SJCRH30 (cell line): ENCODE measurements at places on chromosomes 11 and 22. TPM values are rescaled to one million over a fixed set of nuclear protein-coding genes. Genes with fewer than 3 reads are reported as not detected.

- H3K27me3 ChIP-seq = no peaks in the 10 kb centered on the region
- H3K4me1 ChIP-seq = no peaks in the 10 kb centered on the region
- H3K4me3 ChIP-seq = no peak overlapping the region
- H3K36me3 ChIP-seq = no peaks in the 10 kb centered on the region
Measured at GRCh38 chr11:74559110-74559933, 33.1 kb upstream of the POLD3 start.

DNA sequence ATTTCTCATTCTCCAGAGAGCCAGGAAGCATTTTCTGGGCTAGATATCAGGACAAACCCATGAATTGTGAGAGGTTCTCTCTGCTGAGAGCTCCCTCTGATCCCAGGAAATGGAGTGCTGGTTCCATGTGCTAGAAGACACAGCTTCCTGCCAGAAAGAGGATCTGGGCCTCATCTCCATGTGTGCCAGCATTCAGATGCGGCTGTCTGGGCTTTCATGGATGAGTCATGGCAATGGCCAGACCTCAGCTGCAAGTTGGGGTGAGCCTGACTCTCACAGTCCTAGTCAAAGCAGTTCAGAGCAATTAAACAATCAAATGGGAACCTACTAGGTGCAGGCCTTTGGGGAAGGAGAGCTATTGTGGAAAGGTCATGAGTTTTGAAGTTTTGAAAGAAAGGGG lies 82.3 kb upstream of the EED start:
- peak overlapping the region; percentile 65 for H3K27ac ChIP-seq
- peak; percentile 83 for DNase-seq
- no peak overlapping the region for H3K4me3 ChIP-seq
- H3K4me1 ChIP-seq = peaks cover 48% of the 10 kb centered on the region

- H3K4me3 ChIP-seq = no peak overlapping the region
- peak; percentile 63 for DNase-seq
- no peak overlapping the region for H3K27ac ChIP-seq
- H3K36me3 ChIP-seq = no peaks in the 10 kb centered on the region
- peaks cover 13% of the 10 kb centered on the region for H3K4me1 ChIP-seq
Measured at GRCh38 chr11:304915-305843, 2.4 kb upstream of the IFITM2 start.

- no peaks in the 10 kb centered on the region for H3K4me1 ChIP-seq
- no peak overlapping the region for H3K27ac ChIP-seq
- no peaks in the 10 kb centered on the region for H3K27me3 ChIP-seq
- no peaks in the 10 kb centered on the region for H3K36me3 ChIP-seq
- no peak overlapping the region for H3K4me3 ChIP-seq
Measured at GRCh38 chr11:104191124-104191523, 27.2 kb upstream of the PDGFD start.

DNA sequence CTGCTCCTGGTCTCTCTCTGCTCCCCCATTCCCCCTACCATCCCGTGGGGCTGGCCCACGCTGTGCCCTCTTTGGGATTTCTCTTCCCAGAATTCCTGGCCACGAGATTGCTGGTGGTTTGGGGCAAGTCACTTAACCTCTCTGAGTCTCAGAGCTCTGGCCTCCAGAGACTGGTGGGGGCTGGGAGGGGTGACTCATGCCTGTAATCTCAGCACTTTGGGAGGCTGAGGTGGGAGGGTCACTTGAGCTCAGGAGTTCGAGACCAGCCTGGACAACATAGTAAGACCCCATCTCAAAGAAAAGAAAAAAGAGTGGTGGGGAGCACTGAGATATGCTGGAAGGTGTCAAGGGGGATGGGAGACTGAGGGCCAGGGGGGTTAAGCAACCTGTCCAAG lies 18.3 kb downstream of the OTUB1 start:
- H3K4me1 ChIP-seq = peaks cover 41% of the 10 kb centered on the region
- no peak for DNase-seq
- H3K27ac ChIP-seq = peak overlapping the region; percentile 32
- H3K27me3 ChIP-seq = no peaks in the 10 kb centered on the region
- H3K36me3 ChIP-seq = peaks cover 5% of the 10 kb centered on the region; the same call in 1 of the 2 replicates

DNA sequence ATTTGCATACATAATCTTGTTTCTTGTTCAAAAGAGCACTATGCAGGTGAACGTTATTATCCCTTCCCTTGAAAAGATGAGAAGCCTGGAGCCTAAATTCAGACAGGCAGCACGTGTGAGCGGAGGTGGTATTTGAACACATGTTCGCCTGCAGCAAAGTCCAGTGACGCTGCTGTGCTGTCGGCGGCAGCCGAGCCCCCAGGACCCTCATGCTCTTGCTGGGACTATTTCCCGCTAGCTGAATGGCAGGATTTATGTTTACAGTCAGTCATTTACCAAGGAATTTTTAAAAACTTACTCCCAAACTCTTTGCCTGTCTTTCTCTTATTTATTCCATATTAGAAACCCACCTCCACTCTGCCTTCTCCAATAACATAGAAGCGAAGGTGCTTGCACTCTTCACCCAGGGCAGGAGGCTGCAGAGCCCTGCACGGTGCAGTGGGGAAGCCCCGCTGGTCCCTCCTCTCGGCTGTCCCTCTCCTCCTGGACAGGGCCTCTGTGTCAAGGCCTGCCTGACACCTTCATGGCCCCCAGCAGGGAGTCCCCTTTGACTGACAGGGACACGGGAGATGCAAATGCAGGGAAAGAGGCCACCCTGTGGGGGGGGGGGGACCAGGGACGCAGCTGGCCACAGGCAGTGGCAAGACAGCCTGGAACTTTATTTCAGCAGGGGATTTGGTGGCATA lies 528.5 kb upstream of the B3GAT1 start:
- no peak overlapping the region for H3K4me3 ChIP-seq
- no peak overlapping the region for H3K27ac ChIP-seq
- DNase-seq = no peak
- H3K4me1 ChIP-seq = no peaks in the 10 kb centered on the region

DNA sequence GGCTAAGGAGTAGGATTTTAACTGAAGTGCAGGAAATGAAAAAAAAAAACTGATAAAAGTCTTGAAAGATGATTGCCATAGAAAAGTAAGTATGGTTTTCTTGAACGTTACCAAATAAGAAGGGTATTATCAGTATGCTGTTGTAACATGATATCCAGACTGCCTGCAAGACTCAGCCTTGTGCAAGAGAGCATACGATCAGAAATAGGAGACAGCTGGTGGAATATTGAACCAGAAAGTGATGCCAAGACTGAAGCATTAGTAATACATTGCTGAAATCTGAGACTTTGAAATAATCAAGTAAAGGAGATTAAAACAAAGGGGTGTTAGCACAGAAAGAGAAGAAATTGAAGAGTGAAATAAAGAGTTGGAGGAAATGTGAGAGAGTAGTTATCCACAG lies 452.7 kb upstream of the CNTN5 start:
- peak; percentile 2 for DNase-seq
- no peaks in the 10 kb centered on the region for H3K27me3 ChIP-seq
- H3K4me1 ChIP-seq = no peaks in the 10 kb centered on the region
- no peak overlapping the region for H3K27ac ChIP-seq

GRCh38 chr11:45641961-45642360 lies 23.5 kb downstream of the CHST1 start:
- no peak for DNase-seq
- H3K27me3 ChIP-seq = 0 out of 2 replicates have a peak, but pooled peaks cover 5% of the 10 kb centered on the region
- no peak overlapping the region for H3K27ac ChIP-seq
- no peaks in the 10 kb centered on the region for H3K4me1 ChIP-seq
- H3K36me3 ChIP-seq = no peaks in the 10 kb centered on the region

DNA sequence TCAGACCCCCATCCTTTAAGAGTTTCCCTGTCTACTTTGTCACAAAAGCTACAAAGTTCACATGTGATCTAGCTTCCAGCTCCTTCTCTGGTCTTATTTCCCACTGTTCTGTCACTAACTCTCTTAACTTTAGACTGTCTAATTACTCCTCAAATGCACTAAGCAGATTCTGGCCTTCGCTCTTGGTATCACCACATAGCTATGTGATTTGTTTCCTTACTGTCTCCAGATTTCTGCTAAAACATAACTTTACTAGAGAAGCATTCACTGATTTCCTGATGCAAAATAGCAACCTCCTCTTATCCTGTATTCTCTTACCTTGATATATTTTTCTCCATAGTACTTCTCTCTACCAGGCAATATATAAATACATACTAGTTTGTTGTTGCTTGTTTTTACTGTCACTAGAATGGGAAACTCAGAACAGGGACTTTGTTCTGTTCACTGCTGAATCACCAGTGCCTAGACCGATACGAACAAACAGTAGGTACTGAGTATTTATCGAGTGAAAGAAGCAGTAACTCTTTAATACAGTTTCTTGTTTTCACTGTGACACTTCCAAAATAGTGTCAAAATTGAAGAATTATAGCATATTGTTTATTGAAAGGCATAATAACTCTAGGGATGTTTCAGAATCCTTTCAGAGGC lies 205.6 kb downstream of the DDX10 start:
- no peaks in the 10 kb centered on the region for H3K27me3 ChIP-seq
- DNase-seq = no peak
- H3K4me3 ChIP-seq = no peak overlapping the region
- no peaks in the 10 kb centered on the region for H3K36me3 ChIP-seq
- no peak overlapping the region for H3K27ac ChIP-seq
- no peaks in the 10 kb centered on the region for H3K4me1 ChIP-seq

- H3K4me3 ChIP-seq = no peak overlapping the region
- no peak overlapping the region for H3K27ac ChIP-seq
- no peaks in the 10 kb centered on the region for H3K27me3 ChIP-seq
- H3K4me1 ChIP-seq = no peaks in the 10 kb centered on the region
- H3K36me3 ChIP-seq = no peaks in the 10 kb centered on the region
- no peak for DNase-seq
Measured at GRCh38 chr22:28198692-28199091, 279.6 kb upstream of the PITPNB start.

DNA sequence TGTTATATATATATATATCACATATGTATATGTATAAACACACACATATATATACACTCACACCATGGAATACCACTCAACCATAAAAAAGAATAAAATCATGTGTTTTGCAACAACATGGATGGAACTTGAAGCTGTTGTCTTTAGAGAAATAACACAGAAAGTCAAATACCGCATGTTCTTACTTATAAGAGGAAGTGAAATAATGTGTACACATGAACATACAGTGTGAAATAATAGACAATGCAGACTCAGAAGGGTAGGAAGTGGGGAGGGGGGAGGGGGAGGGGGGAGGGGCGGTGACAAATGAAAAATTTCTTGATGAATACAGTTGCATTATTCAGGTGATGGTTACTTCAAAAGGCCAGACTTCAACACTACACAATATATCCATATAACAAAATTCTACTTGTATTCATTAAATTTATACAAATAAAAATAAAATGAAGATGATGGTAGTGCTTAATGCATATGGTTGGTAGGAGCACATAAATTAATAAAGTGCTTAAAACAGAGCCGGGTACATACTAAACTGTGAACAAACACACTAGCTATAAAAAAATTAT lies 5.8 kb upstream of the OR5B2 start:
- H3K4me1 ChIP-seq = no peaks in the 10 kb centered on the region
- H3K36me3 ChIP-seq = no peaks in the 10 kb centered on the region
- DNase-seq = no peak

GRCh38 chr11:78643676-78644056 lies 69.0 kb upstream of the NARS2 start:
- DNase-seq = no peak
- H3K27me3 ChIP-seq = no peaks in the 10 kb centered on the region
- H3K4me3 ChIP-seq = no peak overlapping the region
- no peak overlapping the region for H3K27ac ChIP-seq

- no peaks in the 10 kb centered on the region for H3K4me1 ChIP-seq
- H3K27me3 ChIP-seq = no peaks in the 10 kb centered on the region
- no peak for DNase-seq
- peaks cover 65% of the 10 kb centered on the region for H3K36me3 ChIP-seq
Measured at GRCh38 chr11:11935536-11935935, 72.9 kb downstream of the DKK3 start.

GRCh38 chr11:125941619-125942611 lies 3.9 kb upstream of the VSIG10L2 start:
- no peaks in the 10 kb centered on the region for H3K27me3 ChIP-seq
- peak overlapping the region; percentile 32 for H3K4me3 ChIP-seq
- H3K27ac ChIP-seq = peak overlapping the region; percentile 90
- H3K36me3 ChIP-seq = no peaks in the 10 kb centered on the region

- no peaks in the 10 kb centered on the region for H3K36me3 ChIP-seq
- no peak overlapping the region for H3K4me3 ChIP-seq
- peaks cover 5% of the 10 kb centered on the region; the same call in 1 of the 2 replicates for H3K27me3 ChIP-seq
- H3K27ac ChIP-seq = no peak overlapping the region
- DNase-seq = no peak
Measured at GRCh38 chr22:41919357-41920224, 4.7 kb upstream of the SHISA8 start.

DNA sequence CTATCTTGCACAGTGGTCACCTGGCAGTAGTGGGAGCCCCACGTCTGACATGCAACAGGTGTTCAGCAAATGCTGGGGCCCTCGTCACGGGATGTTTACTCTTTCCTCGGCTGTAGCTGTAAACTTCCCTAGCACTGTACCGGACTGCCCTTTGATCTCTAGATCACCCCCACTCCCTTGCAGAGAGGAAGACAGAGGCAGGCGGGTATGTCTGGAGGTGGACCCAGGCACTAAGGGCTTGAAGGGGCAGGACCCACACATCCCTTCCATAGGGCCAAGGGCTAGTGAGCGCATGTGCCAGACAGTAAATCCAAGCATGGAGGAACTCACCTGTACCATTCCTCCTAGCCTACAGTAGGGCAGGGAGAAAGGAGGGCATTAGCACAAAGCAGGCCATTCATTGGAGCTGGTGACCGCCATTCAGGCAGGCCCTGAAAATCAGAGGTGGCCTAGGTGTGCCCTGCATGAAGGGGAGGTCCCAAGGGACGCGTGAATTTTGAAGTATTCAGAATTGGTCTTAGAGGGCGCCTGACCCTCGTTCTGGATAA lies 1.9 kb upstream of the SMTN start:
- no peaks in the 10 kb centered on the region for H3K27me3 ChIP-seq
- peaks cover 12% of the 10 kb centered on the region; the same call in 1 of the 2 replicates for H3K4me1 ChIP-seq
- no peaks in the 10 kb centered on the region for H3K36me3 ChIP-seq
- no peak overlapping the region for H3K27ac ChIP-seq
- no peak overlapping the region for H3K4me3 ChIP-seq

GRCh38 chr11:1564535-1565172 lies 7.4 kb downstream of the DUSP8 start:
- no peaks in the 10 kb centered on the region for H3K36me3 ChIP-seq
- peaks cover 15% of the 10 kb centered on the region for H3K4me1 ChIP-seq
- no peak overlapping the region for H3K4me3 ChIP-seq
- peak; percentile 88 for DNase-seq

GRCh38 chr22:35479985-35480550 lies 60.6 kb upstream of the RASD2 start:
- no peaks in the 10 kb centered on the region for H3K36me3 ChIP-seq
- DNase-seq = no peak
- H3K4me1 ChIP-seq = peaks cover 14% of the 10 kb centered on the region; the same call in 1 of the 2 replicates
- H3K4me3 ChIP-seq = no peak overlapping the region
- H3K27ac ChIP-seq = no peak overlapping the region

GRCh38 chr11:114616516-114616915 lies 20.9 kb upstream of the NXPE4 start:
- no peaks in the 10 kb centered on the region for H3K36me3 ChIP-seq
- DNase-seq = no peak
- no peaks in the 10 kb centered on the region for H3K27me3 ChIP-seq
- H3K27ac ChIP-seq = no peak overlapping the region
- no peak overlapping the region for H3K4me3 ChIP-seq

- no peaks in the 10 kb centered on the region for H3K27me3 ChIP-seq
- no peak for DNase-seq
- no peak overlapping the region for H3K27ac ChIP-seq
- H3K36me3 ChIP-seq = no peaks in the 10 kb centered on the region
- no peak overlapping the region for H3K4me3 ChIP-seq
- no peaks in the 10 kb centered on the region for H3K4me1 ChIP-seq
Measured at GRCh38 chr22:36925388-36926290, 12.2 kb downstream of the CSF2RB start.

The LUZP2 gene
- total RNA-seq = 25.1 and 28.3 TPM in 2 replicates

The MGAT3 gene
- total RNA-seq = not detected in 2 replicates

The CCDC116 gene
- 0.38 TPM in 1 of 2 replicates, not detected in the other for total RNA-seq

The SCN3B gene
- 2.1 and 2.5 TPM in 2 replicates for total RNA-seq

The FAM83F gene
- not detected in 2 replicates for total RNA-seq

The TMEM109 gene
- total RNA-seq = 85.4 and 96.9 TPM in 2 replicates

The C22orf42 gene
- total RNA-seq = not detected in 2 replicates

The GAL gene
- total RNA-seq = not detected in 2 replicates

The NXPE4 gene
- not detected in 2 replicates for total RNA-seq

The TNNI2 gene
- total RNA-seq = 20.2 and 20.5 TPM in 2 replicates
